ENCODE measurements at places on chromosomes 1 and 21.
A peak's percentile ranks its signal among the peaks of the same experiment; 100 is the strongest.

DNA sequence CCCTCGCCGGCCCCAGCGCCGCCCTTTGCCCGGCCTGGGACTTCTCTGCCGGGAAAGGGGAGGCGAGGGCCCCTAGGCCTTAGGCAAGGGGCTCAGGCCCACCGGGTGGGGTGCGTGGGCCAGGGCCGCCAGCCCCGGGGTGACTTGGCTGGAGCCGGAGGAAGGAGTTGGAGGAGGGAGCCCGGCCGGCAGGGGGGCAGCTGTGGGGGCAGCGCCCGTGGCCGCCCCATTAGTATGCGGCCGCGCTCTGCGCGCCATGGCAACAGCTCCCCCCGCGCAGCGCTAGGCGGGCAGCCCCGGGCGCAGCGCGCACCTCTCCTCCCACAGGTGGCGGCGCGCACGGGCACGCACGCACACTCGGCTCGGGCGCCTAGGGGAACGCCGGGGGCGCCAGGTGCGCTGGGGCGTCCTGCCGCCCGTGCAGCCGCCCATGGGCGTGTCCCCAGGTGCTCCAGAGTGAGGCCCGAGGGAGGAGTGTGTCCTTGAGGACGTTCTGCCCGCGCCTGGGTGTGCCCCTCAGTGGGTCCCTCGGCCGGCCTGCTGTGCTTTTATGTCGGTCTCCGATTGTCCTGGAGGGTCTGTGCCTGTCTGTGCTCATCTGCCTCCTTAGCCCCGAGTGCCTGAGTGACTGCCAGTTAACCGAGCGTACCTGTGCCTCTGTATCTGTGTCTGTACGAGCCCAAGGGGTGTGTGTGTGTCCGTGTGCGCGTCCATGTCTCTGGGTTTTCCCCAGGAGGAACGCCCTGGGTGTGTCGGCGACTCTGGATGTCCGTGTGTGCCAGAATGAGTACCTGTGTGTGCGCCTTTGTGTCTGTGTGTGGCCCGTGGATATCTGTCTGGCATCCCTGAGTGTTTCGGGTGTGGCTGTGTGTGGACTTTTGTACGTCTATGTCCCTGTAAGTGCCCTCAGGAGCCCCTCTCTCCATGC, 38.2 kb upstream of the WASF2 start:
- peak; percentile 67 for DNase-seq

DNA sequence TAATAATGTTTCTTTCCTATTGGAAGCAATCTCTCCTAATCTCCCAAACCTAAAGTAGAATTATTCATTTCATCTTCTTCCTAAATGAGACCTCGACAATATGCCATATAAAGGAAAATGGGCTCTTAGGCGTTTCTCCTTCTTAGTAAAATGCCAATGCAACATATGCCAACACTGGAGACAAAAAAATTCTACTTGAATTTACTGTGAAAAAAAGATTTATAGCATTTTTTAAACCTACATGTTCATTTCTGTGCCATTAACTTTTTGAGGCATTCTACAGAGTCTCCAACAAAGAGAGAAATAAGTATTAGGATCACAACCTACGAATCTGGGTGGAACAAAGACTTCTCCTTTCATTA, 1.3 kb downstream of the WDR47 start:
- DNase-seq = no peak

- DNase-seq = no peak
Observed at GRCh38 chr1:167922023-167922422, 8.1 kb upstream of the ADCY10 start.

DNA sequence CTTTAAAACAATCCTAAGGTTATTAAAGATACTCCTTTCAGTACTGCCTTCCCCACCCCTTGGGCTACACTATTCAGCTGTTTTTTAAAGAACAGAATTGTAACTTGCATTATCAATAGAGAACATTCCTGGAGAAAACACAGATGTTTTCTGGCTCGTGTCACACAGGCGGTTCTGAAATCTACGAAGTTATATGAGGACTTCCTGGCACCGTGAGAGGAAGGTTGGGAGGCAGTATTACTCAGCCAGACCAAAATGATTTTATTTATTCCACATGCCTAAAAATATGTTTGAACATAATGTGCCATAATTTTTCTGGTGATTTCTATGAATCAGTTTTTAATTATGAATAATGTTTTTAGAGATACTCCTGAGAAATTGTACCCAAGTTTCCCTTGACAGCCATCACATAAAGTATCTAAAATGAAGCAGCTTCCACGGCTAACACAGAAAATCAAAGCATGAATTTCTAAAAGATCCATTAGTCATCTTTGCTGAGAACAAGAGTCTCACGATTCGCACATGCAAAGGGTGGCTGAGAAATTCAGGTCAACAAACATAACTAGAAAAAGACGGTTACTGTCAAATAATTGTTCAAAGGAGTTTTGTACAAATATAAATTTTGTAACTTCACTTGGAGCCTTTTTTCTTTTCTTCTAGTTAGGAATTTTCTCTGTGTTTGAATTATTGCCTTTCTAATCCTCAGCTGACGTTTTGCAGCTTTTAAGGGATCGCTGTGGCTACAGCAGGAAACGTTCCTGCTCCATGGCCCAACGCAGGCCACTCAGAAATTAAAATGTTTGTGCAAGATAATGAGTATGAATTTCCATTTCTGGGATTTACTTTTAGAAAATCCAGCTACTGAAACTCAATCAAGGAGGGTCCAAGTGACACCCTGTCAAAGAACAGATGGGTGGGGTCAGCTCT, 8.0 kb upstream of the SIM2 start:
- DNase-seq = no peak

GRCh38 chr21:14675774-14676530, 129.8 kb upstream of the SAMSN1 start:
- DNase-seq = no peak

- no peak for DNase-seq
Observed at GRCh38 chr1:169100208-169100607, 6.3 kb upstream of the ATP1B1 start.

- DNase-seq = no peak
Observed at GRCh38 chr1:212463565-212464285, 31.0 kb downstream of the NENF start.

GRCh38 chr1:46183079-46183847, 7.0 kb upstream of the P3R3URF start:
- peak; percentile 86 for DNase-seq

- peak; percentile 15 for DNase-seq
Observed at GRCh38 chr1:210239349-210240111, 6.9 kb downstream of the SERTAD4 start.

DNA sequence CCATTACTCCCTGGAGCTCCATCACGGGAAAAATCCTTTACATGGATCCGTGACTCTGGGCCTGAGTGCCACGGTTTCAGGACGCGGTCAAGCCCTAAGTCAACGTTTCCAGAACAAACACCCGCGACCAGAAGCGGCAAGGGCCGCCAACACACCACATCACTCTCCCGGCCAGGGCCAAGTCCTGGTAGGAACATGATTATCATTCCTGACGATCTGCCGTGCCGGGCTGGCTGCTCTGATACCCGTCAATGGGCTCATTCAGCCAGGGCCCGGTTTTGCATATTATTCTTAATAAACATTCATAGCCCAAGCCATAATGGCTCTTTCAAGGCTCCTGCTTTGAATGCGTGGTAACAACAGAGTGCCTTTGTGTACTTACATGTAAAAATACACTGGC, 44.6 kb upstream of the SIM2 start:
- DNase-seq = no peak

DNA sequence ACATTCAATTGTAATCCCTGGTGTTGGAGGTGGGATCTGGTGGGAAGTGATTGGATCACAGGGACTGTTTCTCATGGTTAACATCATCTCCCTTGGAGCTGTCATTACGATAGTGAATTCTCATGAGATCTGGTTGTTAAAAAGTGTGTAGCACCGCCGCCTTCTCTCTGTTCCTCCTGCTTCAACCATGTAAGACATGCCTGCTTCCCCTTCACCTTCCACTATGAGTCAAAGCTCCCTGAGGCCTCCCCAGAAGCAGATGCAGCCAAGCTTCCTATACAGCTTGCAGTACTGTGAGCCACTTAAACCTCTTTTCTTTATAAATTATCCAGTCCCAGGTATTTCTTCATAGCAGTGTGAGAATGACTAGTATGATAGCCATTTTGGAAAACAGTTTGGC, 30.1 kb upstream of the TRIM62 start:
- DNase-seq = no peak

- DNase-seq = no peak
Observed at GRCh38 chr21:38032082-38032801, 116.0 kb upstream of the KCNJ6 start.

GRCh38 chr21:43339668-43340067, 87.3 kb downstream of the SIK1 start:
- no peak for DNase-seq

DNA sequence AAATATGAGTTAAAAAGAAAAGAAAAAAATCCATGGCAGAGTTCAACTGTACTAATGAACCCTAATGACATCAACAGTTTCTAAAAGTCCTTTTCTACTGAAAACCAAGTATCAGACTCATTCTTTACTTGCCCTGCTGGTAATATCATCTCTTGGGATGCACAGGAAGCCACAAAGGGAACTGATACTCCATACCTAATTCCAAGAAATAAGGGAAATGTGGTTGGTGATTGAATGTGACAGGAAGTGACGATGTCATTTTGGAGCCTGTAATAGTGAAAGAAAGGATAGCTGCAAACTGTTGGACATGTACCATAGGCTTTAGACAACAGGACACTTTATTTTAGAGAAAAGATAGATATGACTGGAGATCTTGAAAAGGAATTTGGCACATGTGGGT, 98.7 kb upstream of the VAV3 start:
- DNase-seq = no peak

DNA sequence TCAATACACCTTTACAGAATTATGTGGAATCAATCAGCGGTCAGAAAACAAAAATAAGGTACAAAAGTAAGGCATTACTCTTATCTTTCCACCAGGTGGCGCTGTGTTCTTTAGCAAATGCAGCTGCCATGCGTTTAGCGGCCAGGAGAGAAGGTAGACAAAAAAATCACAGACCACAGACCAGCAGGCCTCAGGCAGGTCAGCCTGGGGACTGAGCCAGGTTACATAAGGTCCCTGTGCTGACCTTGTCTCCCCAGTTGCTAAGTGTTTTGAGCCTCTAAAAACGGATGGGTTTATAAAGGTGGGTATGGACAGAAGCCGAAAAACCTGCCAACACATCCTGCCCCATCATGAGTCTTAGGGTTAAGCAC, 2.8 kb downstream of the RGS16 start:
- peak; percentile 58 for DNase-seq

GRCh38 chr1:22971611-22972405, 858 bp downstream of the LACTBL1 start:
- DNase-seq = no peak

GRCh38 chr21:29449306-29449950, 150.7 kb downstream of the BACH1 start:
- DNase-seq = no peak

DNA sequence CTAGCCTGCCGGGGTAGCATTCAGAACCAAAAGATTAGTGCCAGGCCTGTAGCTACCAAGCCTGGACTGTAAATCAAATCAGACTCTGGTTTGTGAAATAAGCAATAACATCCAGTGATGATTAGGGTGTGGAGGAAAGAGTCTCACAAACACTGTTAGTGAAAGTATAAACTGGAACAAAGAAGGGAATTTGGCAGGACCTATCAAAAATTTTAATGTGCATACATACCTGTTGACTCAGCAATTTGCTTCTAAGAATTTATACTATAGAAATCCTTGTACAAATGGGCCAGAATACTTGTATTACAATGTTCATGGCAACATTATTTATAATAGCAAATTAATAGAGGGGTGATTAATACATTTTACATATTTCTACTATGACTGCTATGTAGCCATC, 109.8 kb upstream of the WARS2 start:
- DNase-seq = no peak

- no peak for DNase-seq
Observed at GRCh38 chr1:111886741-111887140, 102.7 kb downstream of the KCND3 start.

- DNase-seq = no peak
Observed at GRCh38 chr1:21845646-21846641, 33.9 kb downstream of the LDLRAD2 start.

DNA sequence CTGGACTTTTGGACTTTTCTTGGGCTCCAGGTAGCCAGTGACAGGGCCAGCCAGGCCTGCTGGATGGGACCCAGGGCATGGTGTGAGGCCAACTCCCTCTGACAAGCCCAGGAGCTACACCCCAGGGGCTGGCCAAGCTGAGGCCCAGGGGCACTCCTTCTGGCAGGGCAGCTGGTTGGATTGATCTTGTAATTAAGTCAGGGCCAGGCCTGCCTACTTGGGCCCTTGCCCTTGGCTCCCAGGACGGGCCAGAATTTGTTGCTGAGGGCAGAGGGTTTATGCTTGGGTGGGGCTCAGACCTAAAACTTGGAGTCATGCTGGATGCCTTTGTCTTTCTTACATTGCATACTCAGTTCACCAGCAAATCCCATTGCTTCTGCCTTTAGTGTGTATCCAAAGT, 20.7 kb downstream of the KCNA2 start:
- DNase-seq = no peak

DNA sequence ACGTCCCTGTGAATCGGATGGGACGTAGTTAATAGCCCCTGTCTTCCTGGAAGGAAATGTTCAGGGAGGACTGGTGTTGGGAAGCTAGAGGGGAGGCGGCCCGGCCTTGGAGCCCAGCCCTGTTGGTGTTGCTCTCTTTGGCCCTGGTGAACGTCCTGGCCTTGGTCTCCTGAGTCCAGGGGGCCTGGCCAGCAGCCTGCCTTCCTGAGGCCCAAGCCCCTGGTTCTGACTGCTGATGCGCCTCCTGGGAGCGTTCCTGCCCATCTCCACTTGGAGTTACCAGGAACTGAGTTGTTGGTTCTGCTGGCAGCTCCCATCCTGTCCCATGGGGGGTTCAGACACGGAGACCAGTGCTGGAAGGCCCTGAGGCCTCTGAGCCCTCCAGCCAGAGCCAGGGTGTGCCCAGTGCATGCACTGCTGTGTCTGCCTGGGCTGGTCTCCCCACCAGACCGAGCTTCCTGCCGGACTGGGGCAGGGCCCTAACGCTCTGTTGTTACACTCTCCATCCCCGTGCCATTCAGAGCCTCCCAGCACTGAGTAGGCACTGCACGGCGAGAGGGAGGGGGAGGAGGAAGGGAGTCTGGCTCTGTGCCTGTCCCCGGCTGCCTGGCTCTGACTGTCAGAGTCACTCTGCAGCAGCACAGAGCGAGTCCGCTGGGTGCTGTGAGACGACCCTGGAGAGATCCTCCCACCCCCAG, 382.5 kb upstream of the VAMP3 start:
- DNase-seq = peak; percentile 39

DNA sequence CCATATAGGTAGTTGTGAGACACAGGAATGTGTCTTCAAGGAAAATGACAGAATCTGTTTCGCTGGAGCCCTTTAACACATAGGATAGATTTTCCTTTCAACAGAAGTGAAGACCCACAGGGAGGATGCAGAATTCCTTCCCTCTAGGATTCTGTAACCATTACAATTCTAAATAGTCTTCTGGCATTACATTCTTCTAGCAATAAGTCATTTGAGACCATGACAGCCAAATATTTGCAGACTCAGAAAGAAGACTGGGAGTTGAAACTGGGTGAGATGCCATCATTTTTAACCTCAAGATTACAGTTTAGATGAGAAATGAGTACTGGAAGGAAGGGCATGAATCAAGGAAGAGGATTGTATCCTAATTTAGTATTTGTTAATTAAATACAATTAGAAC, 61.6 kb downstream of the ZBTB18 start:
- no peak for DNase-seq

GRCh38 chr1:71908871-71909390, 373.4 kb downstream of the NEGR1 start:
- no peak for DNase-seq

- no peak for DNase-seq
Observed at GRCh38 chr1:163589735-163590134, 268.0 kb downstream of the NUF2 start.

- no peak for DNase-seq
Observed at GRCh38 chr1:43912607-43913006, 21.0 kb upstream of the ARTN start.
